Renal cortical epithelial cell (primary cell): ENCODE measurements at places on chromosomes 6 and 20. TPM values are rescaled to one million over a fixed set of nuclear protein-coding genes. Genes with fewer than 3 reads are reported as not detected.

- DNase-seq: no peak
These were observed 390.6 kb upstream of the PLCB4 start for GRCh38 chr20:8678098-8678776.

DNA sequence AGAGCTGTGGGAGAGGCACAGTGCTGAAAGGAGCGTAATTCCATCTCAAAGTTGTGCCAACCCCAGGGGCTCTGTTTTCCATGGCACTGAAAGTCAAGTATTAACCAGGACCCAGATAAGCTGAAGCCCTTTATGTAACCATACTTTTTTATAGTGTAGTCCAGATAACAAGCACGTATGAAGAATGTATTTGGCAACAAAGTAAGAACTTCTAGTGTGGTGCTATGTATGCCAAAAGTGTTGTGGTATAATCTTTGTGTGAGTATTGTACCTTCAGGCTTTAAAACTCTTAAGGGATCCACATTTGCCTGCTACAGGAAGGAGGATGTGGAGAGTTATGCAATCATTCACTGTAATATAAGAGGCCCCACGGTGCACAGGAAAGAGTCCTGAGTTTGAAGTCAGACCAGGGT lies 129.4 kb downstream of the IBTK start:
- peak; percentile 11 for DNase-seq

DNA sequence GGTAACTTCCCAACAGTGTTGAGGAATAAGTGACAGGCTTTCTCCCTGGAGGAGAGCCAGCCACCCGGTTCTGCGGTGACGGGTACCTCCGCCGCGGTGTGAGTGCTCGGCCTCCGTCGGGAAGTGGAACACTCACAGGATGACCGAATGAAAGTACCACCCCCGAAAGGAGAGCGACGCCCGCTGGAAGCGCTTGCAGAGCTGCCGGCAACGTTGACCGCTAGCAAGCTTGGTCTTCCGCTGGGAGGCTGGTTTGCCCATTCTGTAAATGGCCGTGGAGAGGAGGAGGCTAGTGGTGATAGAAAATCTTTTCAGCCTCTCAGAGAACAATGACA lies 614 bp upstream of the TMEM242 start:
- peak; percentile 73 for DNase-seq

- DNase-seq: no peak
These were observed 728.3 kb downstream of the EPHA7 start for GRCh38 chr6:92690997-92691599.

DNA sequence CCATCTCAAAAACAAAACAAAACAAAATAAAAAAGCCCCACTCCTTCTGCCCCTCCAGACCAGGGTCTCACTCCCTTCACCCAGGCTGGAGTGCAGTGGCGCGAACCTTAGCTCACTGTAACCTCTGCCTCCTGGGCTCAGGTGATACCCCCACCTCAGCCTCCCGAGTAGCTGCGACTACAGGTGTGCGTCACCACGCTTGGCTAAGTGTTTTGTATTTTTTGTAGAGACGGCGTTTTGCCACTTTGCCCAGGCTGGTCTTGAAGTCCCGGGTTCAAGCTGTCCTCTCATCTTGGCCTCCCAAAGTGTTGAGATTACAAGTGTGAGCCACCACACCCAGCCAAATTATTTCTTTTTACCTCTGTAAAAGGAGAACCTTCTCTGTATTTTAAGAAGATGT lies 110.1 kb downstream of the NCOA3 start:
- DNase-seq: no peak

GRCh38 chr20:31516651-31517050 lies 2.4 kb downstream of the HM13 start:
- DNase-seq: no peak

DNA sequence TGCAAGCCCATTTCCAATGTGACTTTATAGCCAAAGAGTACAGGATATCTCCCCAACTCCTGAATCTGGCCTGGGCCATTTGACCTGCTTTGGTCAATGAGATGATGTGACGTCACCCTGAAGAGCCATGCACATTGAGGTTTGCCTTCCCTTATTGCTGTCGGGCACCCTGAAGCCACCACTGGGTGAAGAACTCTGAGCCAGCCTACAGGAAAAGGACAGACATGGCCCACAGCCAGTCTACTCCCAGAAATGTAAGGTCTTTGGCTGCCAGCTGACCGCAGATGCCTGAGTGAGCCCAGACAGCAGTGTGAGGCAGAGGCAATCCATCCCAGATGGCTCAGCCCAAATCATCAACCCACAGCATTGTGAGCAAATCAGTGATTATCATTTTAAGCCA lies 3.7 kb upstream of the SYNDIG1 start:
- DNase-seq: peak; percentile 32

- DNase-seq: peak; percentile 69
These were observed 157.7 kb downstream of the VEGFA start for GRCh38 chr6:43927532-43928210.

GRCh38 chr20:63574156-63574828 lies at the start of gene HELZ2:
Gene HELZ2, minus strand, starts transcription at chr20:63574239. Its CDS starts 1,854 bp downstream, at chr20:63572385.
- DNase-seq: peak; percentile 5

- DNase-seq: no peak
These were observed 5.7 kb upstream of the MPC1 start for GRCh38 chr6:166388290-166389004.

- peak; percentile 96 for DNase-seq
These were observed 127.9 kb upstream of the NAA20 start for GRCh38 chr20:19889011-19889953.

- no peak for DNase-seq
These were observed 67.3 kb upstream of the NXT1 start for GRCh38 chr20:23283096-23283850.

Gene RSPO3
- 0.17 and 0.55 TPM in 2 replicates for total RNA-seq

Gene CCN6
- total RNA-seq: 2.1 and 5.4 TPM in 2 replicates

Gene RFX6
- total RNA-seq: not detected in 2 replicates

Gene NHSL1
- 11.8 and 38.0 TPM in 2 replicates for total RNA-seq

Gene LINC00237
- not detected in 2 replicates for total RNA-seq
